Activated T-cell treated with anti-CD3 and anti-CD28 coated beads for 24 hours (primary cell): ENCODE measurements at places on chromosomes 2 and 18.

DNA sequence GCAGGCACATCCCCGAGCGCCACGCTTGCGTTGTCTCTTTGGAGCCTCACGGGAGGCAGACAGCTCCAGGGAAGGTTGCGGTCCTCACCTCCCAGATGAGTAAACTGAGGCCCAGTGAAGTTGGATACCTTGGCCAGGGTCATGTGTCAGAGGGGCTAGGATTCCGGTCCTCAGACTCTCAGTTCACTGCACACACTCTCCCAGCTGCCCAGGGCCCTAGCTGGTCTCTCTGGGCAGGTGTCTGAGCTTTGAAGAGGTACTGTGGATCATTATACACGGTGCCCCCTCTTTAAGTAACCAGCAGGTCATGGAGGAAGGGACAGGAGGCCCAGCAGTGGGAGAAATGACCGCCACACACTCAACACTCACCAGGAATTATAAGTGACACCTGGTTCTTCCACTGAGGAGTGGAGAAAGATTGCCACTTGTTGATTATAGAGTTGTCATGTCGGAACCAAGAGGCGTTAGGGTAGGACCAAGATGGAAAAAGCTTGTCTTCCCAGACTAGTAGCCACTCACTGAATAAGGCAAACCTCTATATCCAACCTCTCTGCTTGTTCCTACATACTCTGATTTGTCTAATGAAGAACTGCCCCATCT, 588 bp downstream of the TMEM214 start:
- DNase-seq: no peak

DNA sequence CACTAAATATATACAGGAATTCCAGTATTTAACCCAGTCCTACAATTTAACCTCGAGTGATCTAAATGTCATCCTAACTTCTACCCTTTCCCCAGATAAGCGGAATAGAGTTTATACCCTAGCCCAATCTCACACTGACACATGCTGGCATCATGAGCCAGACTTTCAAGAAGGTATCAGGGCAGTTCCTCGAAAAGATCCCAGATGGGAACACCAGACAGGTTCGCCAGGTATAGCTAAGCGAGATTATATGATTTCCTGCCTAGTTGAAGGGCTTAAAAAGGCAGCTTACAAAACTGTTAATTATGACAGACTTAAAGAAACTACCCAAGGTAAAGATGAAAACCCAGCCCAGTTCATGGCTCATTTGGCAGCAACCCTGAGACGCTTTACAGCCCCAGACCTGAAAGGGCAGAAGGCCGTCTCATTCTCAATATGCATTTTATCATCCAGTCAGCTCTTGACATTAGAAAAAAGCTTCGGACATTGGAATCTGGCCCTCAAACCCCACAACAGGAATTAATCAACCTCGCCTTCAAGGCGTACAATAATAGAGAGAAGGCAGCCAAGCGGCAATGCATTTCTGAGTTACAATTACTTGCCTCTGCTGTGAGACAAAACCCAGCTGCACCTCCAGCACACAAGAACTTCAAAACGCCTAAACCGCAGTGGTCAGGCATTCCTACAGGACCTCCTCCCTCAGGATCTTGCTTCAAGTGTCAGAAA, 668.2 kb upstream of the PKDCC start:
- DNase-seq: no peak

GRCh38 chr2:9217838-9218770, 11.5 kb downstream of the ASAP2 start:
- DNase-seq: no peak

DNA sequence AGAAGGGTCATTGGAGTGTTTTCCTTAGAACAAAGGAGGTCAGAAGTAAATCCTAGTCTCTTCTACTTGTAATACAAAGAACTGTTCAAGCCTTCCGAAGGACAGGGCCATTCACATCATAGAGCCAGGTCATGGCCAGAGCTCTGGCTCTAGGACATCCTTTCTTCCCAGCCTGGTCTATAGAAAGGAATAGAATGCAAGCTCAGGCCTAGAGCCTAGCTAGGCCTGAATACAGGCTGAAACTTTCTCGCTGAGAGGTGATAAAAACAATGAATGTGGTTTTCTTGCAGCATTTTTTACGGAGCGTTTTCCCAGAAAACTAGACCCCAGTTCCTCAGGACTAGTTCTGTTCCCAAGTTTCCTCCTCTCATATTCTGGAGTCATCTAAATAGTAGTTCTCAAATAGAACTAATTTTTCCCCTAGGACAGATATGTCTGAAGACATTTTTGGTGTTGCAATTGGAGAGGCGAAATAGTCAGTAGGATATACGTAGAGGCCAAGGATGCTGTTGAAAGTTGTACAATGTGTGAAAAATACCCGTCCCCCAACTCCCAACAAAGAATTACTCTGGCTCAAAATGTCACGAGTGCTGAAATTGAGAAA, 6.8 kb downstream of the UGT1A6 start:
- DNase-seq: no peak

GRCh38 chr2:182226807-182227206, 200.0 kb downstream of the PDE1A start:
- no peak for DNase-seq

DNA sequence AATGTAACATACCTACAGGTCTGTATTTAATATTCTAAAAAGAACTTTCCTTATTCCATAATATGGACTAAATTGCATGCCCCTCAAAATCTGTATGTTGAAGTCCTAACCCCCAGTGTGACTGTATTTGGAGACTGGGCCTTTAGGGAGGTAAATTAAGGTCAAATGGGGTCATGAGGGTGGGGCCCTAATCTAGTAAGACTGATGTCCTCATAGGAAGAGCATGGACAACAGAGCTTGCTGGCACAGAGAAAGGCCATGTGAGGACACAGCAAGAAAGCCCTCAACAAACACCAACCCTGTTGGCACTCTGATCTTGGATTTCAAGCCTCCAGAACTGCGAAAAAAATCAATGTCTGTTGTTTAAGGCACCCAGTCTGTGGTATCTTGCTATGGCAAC, 18.6 kb downstream of the SF3B1 start:
- DNase-seq: no peak

GRCh38 chr2:216652566-216652965, 19.3 kb downstream of the IGFBP2 start:
- DNase-seq: no peak

DNA sequence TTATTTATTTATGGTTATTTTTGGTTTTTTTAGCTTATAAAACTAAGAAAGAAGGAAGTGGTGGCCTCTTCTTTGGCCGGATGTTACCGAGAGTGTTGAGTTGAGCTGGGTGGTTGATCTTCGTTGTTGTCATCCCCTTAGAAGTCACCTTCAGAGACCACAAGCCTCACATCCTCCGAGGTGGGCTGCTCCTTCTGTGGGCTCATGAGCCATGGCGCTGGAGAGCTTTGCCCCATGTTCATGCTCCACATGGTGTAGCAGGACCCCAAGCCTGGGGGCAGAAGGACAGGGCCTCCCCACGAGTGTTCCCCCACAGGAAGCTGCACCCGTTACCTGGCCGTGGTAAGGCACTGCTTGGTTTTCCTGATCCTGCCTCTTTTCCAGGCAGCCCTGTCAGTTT, 23.4 kb downstream of the SNTG2 start:
- DNase-seq: no peak

DNA sequence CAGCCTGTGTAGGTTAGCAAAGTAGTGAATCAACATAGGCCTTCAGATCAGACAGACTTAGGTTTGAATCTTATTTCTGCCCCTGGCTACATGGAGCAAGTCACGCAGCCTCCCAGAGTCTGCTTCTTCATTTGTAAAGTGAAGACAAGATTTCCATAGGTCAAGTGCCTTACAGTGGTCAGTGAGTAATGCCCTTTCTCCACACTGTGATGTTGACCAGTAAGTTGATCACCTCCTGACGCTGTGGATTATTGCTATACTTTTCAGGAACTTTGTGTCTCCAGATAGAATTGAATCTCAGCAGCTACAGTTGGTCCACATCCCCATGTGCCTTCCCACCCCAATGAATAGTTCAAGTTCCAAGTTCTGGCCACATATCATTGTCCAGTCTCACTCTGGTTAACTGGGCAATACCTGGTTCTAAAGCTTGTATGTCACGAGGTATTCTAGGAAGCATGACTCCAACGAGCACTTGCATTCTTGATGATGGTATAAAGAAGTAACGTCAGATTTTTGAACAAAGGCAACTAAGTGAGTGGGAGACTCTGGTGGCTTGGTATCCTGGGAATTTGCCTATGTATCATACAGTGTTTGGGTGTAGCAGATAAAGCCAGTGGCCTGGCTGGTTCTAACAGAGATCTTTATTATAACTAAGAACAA, 2.1 kb upstream of the CLIP4 start:
- DNase-seq: no peak

DNA sequence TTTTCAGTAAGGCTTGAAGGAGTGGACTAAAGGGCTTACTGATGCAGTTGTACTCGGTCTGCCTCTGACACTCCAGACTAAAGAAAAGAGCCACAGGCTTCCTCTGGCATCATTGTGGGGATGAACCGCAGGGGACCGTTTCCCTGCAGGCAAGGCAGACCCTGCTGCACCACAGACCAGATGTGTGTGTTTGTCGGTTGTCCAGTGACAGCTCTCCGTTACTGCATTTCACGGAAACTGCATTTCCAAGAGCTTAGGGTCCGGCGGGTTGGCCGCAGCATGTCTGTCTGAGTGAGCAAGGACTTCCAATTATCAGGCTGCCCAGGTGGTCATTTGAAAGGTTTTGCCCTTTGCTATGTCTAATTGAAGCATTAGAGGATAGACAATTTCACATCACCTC, 98.1 kb downstream of the FAM210A start:
- DNase-seq: no peak

DNA sequence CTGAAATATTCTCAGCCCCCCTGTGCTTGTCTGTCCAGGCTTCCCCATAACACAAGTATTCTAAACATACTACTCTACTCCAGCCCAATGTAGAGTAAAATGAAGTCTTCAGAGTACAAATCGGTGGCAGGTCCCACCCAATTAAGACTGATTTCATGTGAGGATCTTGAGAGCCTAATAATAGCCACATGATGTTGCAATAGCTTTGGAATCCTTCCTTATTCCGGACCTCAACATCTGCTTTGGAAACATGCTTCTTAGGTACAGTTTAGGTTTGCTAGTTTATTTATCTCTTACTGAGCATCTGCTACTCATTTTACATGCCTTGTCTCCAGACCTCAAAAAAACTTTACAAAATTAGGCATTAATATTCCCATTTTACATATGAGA, 207.3 kb upstream of the RAB6C start:
- DNase-seq: no peak

GRCh38 chr2:238269741-238270140, 18.7 kb downstream of the PER2 start:
- no peak for DNase-seq

GRCh38 chr18:582465-582864, 2.3 kb downstream of the CETN1 start:
- DNase-seq: no peak

DNA sequence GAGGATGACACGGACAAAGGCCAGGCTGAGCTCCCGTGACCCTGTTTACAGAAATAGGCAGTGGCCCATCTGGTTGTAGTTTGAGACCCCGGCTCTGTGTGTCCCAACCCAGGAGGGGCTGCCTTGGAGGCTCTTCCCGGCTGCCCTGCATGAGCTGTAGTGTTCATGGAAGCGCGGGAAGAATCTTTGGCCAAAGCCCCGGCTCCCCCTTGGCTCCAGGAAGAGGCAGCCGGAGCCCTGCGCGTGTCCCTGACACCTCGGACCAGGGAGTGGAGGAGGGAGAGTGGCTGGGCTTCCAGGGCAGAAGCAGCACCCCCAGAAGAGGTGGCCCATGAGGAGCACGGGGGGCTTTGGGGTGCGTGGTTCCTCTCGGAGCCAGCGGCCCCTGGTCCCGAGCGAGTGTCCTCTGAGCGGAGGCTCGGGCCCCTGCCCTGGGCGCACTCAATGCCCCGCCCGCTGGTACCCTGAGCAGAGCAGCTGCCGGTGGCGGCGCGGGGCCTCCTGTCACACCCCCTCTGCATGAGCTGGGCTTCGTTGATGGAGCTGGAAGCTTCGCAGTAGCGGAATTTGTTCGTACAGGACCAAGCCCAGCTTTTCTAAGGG, 21.7 kb downstream of the GPR35 start:
- no peak for DNase-seq

DNA sequence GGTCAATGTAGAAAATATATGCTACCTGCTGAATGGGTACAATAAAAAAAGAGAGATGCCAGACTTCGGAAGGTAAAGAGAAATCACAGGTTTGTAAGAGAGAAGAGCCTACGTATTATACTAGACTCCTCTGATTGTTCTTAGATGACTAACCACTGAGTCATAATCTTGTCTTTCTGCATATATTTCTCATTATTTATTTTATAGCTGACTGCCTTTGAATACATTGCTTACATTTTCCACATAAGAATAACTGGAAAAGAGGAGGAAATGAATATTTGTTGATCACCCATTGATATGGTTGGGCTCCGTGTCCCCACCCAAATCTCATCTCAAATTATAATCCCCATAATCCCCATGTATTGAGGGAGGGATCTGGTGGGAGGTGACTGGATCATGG, 90.3 kb upstream of the RAB27B start:
- DNase-seq: no peak
